WTC11 (cell line): ENCODE measurements at places on chromosomes 12 and 14. TPM values are rescaled to one million over a fixed set of nuclear protein-coding genes. Genes with fewer than 3 reads are reported as not detected.

Gene TAS2R8
- not detected in 3 replicates for total RNA-seq

Gene CRACR2A
- total RNA-seq = 2.4 to 2.6 TPM (median 2.5 TPM) in 3 replicates

Gene ART4
- not detected in 3 replicates for total RNA-seq

Gene NEDD8
- 218 to 233 TPM (median 221 TPM) in 3 replicates for total RNA-seq

GRCh38 chr14:30333934-30334333, 225.0 kb upstream of the G2E3 start:
- no peak for DNase-seq

GRCh38 chr14:104749111-104749649, 3.8 kb upstream of the SIVA1 start:
- no peak for DNase-seq
